ENCODE measurements at places on chromosomes 6 and 20.

DNA sequence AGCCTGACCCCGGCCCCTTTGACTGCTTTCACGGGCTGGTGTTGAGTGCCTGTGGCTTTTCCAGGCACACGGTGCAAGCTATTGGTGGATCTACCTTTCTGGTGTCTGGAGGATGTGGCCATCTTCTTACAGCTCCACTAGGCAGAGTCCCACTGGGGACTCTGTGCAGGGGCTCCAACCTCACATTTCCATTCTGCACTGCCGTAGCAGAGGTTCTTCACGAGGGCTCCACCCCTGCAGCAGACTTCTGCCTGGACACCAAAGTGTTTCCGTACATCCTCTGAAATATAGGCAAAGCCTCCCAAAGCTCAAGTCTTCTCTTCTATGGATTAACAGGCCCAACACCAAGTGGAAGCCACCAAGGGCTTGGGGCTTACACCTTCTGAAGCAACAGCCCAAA, 691.5 kb upstream of the POU3F2 start:
- DNase-seq, result no peak

DNA sequence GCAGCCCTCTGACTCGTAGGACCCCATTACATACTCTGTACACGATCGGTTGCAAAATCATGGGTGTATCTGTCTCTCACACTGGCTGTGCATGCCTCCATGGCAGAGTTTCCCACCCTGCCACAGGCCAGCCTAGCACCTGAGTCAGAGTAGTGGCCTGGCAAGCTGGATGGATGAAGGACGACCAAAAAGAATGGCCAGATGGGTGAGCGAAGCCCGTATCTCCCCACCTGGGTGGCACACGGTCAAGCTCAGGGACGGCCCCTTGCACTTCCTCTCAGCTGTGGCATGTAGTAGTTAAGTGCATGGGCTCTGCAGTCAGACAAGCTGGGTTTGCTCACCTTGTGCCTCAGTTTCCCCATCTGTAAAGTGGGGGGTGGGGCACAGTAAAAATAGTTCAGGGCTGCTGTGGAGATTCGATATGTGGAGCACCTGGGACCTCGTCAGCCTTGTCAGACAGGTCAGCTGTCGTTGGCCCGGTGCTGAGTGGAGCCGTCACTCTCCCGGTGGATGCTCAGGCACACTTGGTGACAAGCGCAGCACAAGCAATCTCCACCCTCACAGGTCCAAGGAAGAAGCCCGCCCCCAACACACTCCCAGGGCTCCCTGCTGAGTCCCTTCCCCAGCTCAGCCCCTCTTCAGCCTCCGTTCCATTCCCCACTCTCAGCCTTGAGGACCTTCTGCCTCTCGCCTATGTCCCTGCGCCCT, 12.6 kb downstream of the CPNE5 start:
- DNase-seq, result no peak

DNA sequence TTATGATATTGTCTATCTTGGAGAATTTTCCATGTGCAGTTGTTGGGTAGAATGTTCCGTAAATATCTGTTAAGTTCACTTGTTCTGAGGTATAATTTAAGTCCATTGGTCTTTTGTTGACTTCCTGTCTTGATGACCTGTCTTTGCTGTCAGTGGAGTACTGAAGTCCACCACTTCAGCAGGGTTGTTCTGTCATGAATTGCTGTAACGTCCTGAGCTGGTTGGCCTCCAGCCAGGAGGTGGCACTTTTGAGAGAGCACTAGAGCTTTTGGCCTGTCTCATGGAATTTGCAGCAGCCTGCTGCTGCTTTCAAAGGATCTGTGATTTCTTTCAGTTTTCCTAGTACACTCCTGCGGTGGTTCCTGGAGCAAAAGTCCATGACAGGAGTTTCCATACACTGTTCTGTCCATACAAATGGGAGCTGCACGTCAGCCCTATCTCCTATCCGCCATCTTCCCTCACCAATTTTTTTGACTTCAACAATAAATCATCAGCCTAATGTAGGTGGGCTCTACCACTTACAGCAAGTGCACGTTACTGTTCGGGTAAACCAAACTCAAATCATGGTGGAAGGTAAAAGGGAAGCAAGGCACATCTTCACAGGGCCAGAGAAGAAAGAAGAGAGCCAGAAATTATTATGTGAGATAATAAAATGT, 46.9 kb upstream of the TRERF1 start:
- DNase-seq, result no peak

DNA sequence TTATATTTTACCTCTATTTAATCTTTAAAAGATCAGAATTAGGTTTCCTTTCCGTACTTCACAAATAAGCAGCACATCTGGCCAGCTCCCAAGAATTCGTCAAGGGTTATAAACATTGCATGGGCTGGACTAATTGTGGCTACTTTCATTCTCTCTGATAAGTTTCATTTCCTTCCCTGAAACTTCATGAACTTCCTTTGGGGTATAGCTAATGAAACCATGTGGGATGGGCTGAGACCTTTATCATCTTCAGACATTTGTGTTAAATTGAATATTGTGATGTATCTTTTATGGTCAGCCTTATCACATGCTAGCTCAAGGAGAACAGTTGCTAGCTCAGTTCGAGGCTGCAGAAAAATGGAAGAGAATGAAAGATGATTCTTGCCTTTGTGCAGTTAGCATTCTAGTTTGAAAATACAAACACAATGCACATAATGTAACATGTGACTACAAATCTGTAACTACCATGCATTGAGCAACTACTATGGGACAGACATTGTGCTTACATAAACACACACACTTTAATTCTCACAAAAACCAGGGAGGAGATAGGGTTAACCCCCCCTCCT, 1.7 kb upstream of the GMPR start:
- no peak for DNase-seq

GRCh38 chr6:103675807-103676406, 1183.8 kb downstream of the HACE1 start:
- DNase-seq, result no peak

DNA sequence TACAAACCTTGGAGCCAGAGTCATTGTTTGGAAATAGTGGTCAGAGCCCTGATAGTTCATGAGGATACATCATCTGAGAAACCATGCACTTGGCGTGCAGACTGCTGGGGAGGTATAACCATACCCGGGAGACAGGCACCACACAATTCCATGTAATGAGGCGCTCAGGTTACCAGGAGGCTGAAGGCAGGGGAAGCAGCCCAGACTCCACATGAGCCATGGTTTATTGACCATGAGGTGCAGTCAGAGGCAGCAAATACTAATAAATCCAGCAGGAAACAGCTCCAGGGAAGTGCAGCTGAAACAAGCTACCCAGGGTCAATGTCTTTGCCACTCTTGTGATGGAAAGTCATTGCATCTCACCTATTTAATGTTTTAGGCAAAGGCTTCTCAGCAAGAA, 156.0 kb downstream of the TBC1D7 start:
- DNase-seq, result no peak

- no peak for DNase-seq
These were observed 108.0 kb downstream of the SNX5 start for GRCh38 chr20:17860301-17861197.

- DNase-seq, result no peak
These were observed 18.8 kb downstream of the SAMHD1 start for GRCh38 chr20:36932476-36933426.

DNA sequence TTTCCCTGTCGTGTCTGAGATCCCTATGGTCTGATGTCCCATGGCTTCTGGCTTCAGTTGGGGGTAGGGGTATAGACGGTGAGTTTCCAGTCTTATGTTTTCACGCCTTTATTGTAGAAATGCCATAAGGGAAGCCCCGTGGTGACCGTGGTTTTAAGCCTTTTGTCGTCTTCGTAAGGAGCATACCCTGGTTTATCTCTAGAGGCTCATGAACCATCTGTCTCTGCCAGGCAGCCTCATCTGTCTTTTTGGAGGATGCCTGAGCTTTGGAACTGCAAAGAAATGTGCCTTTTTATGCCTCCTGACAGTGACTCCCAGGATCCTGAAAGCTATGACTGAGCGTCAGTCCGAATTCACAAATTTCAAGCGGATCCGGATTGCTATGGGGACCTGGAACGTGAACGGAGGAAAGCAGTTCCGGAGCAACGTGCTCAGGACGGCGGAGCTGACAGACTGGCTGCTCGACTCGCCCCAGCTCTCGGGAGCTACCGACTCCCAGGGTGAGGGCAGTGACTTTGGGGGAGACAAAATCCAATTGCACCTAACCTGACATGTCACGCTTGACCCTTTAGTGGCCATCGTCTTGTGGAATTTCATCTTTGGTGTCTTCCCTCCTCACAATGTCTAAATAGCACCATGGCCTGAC, 84.6 kb downstream of the SYNJ2 start:
- DNase-seq, result no peak

- DNase-seq, result no peak
These were observed 427.3 kb upstream of the FLRT3 start for GRCh38 chr20:14764511-14765369.

DNA sequence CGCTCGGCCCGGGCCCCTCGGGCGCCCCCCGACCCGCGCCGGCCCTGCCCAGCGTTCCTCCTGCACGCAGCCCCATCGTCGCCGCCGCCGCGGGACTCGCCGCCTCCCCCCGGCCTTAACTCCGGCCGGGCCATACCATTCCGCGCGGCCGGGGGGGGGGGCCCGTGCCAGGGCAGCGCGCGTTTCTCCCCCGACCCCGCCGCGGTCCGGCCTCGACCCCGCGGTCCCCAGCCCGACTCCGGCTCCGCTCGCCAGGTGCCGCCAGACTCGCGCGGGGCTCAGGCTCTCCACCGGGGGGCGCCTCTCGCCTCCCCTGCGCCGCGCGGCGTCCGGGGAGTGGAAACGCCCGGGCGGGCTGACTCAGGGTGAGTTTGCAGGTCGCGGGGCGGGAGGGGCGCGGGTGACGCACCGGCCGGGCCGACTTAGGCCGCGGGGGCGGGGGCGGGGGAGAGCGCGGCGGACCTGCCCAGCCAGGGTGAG, at the start of gene SRXN1:
SRXN1 (minus strand) TSS at position 91 of the 480 bp plus-strand sequence; CDS start at position 76, 15 bp downstream.
- DNase-seq, result peak; percentile 73

GRCh38 chr6:163750431-163751031, 336.0 kb downstream of the QKI start:
- peak; percentile 64 for DNase-seq

DNA sequence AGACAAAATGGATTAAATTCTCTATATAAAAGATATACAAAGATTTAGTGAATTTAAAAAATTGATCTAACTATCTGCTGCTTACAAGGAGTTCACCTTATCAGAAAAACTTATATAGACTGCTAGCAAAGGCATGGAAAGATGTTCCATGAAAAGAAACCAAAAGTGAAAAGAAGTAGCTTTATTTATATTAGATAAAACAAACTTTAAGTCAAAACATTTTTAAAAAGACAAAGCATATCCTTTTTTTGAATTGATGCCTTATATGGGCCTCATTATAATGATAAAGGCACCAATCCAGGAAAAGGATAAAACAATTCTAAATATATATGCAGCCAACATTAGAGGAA, 334.2 kb downstream of the MEI4 start:
- DNase-seq, result no peak

DNA sequence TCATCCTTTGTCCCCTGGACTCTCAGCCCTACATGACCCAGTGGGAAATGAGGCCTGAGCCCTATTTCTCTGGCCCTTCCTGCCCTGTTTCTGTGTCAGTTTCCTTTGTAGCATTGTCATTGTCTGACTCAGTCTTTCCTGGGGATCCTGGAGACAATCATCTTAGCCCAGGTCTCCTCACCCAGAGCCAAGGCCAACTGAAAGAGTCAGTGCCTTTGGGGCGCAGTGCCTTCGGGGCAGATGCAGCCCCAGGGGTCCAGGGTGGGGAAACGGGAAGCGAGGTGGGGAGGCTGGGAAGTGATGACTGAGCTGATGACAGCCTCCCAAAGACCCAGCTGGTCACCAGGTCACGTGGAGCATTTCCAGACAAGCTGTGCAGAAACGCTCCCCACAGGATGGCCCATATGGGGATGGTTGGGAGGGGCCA, 93.3 kb upstream of the SULF2 start:
- no peak for DNase-seq

DNA sequence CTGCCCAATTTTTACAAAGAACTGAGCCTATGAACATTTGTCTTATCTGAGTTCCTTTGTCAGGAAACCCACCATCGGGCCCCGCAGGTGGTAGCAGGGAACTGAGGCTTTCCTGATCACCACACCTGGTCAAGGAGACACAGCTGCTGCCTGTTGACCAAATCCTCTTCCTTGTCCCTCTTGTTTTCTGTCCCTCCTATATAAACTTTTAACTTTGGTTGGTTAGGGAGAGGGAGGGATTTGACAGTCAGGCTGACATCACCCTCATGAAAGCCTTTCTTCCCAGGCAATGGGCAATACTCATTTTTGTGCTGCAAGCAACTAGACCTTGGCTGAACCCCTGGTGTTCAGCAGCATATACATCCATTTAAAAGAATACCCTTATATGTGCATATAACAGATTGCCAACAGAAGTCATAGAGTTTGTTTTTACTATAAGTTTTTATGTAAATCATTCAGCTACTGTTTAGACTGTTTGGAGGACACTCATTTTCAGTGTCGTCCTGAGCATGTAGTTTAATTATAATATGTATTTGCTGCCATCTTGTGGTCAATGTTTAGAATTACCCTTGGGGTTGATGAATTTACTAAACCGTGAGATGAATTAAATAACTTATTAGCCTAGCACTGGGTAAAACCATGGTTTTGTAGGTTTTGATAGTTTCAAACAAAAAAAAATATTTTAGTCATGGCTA, 17.0 kb downstream of the CRISP1 start:
- peak; percentile 51 for DNase-seq

- DNase-seq, result no peak
These were observed 159.7 kb upstream of the ZNF337 start for GRCh38 chr20:25856256-25856884.

DNA sequence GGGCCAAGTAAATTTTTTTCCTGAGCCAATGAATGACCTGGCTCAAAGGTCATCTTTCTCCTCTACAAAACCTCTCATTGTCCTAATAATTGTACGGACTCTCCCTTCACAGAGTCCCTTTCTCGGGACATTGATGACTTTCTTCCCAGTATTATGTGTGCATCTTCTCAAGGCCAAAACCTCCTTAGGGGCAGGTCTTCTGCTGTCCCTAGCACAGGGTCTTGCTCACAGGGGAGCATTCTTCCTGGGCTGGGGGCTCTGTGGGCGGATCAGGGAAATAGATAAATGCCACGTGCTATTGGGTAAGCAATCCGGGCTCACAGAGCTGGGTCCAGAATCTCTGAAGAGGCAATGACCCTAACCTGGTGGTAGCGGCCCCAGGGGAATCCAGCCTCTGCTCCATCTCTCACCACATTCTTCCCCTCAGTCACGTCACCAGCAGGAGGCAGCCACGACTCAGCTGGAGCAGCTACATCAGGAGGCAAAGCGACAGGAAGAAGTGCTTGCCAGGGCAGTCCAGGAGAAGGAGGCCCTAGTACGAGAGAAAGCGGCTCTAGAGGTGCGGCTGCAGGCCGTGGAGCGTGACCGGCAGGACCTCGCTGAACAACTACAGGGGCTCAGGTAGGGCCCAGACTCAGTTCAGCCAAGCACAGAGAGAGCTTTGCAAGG, 23.5 kb downstream of the CEP250 start:
- DNase-seq, result no peak

Measured in Ammon's horn (tissue), 1 donor.